Kidney tubule cell (primary cell): ENCODE measurements at places on chromosomes 13 and 19.

DNA sequence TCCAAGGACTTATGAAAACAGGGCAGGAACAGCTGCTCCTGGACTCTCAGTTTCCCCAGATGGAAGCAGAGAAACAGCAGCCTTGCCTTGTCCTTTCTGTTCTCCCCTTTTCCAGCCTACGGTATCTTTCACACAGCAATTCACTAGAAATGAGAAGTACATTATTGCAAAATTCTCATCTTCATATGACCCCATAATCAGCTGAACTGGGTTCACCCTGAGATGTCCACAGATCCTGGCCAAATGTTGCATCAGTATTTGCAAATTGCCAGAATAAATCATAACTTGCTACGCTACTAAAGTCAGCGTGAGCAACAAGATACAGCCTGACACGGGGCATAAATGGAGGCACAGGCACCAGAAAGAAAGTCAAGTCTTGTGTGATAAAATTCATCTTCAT lies 16.1 kb downstream of the VSTM1 start:
- no peak for DNase-seq

- DNase-seq, result peak; percentile 100
Observed at GRCh38 chr13:79936368-79937136, 404.4 kb downstream of the SPRY2 start.

- peak; percentile 12 for DNase-seq
Observed at GRCh38 chr13:108572782-108573211, 56.6 kb upstream of the MYO16 start.

GRCh38 chr13:85738696-85739320 lies 60.4 kb downstream of the SLITRK6 start:
- DNase-seq, result no peak

DNA sequence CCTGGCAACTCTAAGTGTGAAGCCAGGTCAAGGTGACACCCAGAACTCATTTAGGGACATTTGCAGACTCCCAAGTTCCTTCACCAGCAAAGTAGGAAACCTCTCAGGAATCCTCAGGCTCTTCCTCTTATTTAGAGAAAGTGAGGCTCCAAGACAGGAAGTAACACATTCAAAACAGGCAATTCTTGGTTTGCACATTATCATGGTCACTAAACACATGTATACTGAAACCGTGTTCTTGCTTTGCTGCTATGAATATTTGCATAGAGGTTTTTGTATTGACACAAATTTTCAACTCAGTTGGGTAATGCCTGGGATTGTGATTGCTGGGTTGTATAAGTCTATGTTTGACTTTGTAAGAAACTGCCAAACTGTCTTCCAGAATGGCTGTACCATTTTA lies 13.2 kb upstream of the URI1 start:
- no peak for DNase-seq

GRCh38 chr13:32530841-32531253 lies 7.7 kb downstream of the N4BP2L2 start:
- DNase-seq, result peak; percentile 41

GRCh38 chr13:76759877-76760276 lies 126.3 kb downstream of the KCTD12 start:
- peak; percentile 2 for DNase-seq

GRCh38 chr13:94550062-94550738 lies 45.8 kb downstream of the TGDS start:
- peak; percentile 81 for DNase-seq

- DNase-seq, result no peak
Observed at GRCh38 chr13:33008946-33009722, 7.1 kb upstream of the KL start.

GRCh38 chr13:67303661-67304333 lies 73.7 kb upstream of the PCDH9 start:
- peak; percentile 22 for DNase-seq

- peak; percentile 69 for DNase-seq
Observed at GRCh38 chr19:4139614-4140236, 13.7 kb upstream of the CREB3L3 start.

- DNase-seq, result peak; percentile 13
Observed at GRCh38 chr13:72508392-72508791, 219.0 kb downstream of the MZT1 start.

GRCh38 chr13:29452773-29453616 lies 142.5 kb downstream of the SLC7A1 start:
- DNase-seq, result no peak

GRCh38 chr13:112783978-112784371 lies 94.1 kb downstream of the ATP11A start:
- DNase-seq, result no peak

- DNase-seq, result peak; percentile 8
Observed at GRCh38 chr13:100280681-100281080, 191.8 kb downstream of the PCCA start.

DNA sequence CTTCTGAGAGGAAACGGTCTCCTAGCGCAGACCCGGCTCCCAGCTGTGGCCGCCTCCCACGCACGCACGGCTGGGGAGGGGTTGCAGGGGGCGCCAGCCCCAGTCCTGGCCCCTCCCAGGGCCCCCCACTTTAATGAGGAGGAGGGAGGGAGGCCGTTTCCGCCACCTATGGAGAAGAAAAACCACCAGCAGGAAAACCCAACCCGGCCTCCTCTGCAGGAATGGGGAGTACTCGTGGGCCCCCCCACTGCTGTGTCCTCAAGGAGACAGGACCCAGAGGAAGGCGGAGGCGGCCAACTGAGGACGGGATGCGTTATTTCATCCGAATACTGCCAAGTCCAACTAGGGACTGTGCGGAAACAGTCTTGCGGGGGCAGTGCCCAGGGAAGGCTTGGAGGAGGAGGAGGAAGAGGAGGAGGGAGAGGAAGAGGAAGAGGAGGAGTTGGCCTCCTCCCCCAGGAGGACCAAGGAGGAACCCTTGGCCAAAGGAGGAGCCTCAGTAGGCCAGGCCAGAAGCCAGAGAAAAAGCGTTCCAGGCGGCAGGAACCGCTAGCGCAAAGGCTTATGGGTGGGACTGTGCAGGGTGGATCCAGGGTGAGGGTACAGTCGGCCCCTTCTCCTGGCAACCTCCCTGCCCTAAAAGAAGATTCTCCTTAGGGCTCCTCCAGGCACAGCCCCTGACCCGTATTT lies 3.9 kb upstream of the SSBP4 start:
- no peak for DNase-seq

GRCh38 chr19:7521551-7522071 lies 813 bp upstream of the MCOLN1 start:
- no peak for DNase-seq

DNA sequence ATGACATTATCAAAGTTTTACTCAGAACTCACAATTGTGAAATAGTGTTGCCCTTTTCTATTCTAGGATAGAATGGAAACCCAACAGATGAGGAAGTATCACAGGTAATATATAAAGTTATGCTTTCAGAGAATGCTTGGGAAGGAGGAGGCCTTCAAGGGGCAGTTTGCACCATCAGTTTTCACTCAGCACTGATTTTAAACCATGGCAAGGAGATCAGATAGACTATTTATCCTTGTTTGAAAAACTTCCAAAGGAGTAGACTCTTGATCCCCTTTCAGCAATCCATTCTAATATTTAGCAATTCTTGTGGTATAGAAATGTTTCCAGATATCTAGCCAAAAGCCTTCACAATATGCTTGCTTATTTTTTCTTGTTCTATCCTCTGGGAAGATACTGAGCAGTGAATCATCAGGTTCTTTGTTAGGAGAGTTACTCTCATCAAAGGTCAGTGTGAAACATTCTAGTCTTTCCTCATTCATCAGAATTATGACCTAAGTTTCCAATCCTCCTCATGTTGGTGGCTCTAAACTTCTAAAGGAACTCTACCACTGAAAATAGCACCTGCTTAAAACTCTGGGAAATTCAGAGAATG lies 3.8 kb downstream of the GPC6 start:
- peak; percentile 74 for DNase-seq

DNA sequence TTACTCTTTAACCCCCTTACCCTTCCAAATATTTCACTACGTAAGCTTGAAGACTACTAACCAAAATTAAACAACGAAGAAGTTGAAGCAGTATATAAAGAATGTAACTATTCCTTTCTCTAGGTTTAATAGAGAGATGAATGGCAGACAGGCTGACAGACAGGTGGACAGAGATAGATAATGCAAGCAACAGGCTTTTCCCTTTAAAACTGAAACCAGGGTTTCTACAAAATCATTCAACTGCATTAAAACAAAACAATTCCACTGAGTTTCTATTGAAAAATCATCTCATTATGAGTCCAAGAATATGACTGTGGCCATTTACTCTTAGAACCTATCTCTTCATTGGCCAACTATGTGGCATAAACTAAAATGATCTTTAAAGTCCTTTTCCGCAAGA lies 15.2 kb downstream of the LNX2 start:
- no peak for DNase-seq

DNA sequence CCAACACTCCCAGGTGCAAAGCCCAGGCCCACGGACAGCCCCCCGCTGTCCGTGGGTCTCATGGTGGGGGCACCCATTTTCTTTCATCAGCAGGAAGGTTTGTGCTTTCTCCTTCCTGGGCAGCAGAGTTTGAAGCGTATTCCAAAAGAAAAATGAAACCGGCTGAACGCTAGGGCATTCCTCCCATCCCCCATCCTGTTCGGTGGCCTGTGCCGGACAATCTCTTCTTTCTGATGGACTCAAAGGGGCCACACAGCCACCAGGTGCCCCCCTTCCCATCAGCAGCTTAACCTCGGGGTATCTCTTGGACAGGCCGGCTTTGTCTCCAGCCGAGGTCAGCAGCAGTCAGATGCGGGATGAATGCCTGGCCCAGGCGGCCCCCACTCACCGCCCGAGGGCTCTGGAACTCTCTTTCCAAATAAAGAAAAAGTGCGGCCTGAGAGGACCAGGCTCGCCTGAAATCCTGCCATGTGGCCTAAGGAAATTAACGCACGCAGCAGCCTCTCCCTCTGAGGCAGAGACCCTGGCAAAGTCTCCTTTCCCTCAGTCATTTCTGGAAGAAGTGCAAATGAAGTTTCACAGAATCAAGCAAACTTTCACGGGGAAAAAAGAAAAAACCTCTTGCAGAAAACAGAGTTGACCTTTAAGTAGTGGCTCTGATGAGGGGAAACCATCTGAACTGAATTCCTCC lies 67.8 kb downstream of the RASA3 start:
- peak; percentile 38 for DNase-seq

DNA sequence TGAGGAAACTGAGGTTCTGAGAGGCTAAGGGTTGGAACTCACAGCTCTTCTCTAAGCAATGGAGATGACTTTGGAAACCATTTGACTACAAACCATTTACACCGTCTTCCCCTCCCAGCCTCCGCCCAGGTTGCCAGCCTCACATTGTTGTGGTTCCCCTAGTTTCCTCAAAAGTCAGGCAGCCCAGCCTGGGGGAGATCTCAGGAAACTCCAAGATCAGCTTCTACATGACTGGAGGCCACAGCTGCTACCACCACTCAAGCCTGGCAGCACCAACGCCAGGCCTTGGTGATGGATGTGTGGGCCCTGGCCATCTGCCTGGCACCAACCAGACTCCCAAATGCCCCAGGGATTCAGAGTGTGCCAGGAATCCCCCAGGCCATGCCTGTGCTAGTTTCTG lies 207.9 kb downstream of the TSHZ3 start:
- peak; percentile 10 for DNase-seq

- peak; percentile 60 for DNase-seq
Observed at GRCh38 chr13:47117268-47117667, 220.4 kb upstream of the HTR2A start.

DNA sequence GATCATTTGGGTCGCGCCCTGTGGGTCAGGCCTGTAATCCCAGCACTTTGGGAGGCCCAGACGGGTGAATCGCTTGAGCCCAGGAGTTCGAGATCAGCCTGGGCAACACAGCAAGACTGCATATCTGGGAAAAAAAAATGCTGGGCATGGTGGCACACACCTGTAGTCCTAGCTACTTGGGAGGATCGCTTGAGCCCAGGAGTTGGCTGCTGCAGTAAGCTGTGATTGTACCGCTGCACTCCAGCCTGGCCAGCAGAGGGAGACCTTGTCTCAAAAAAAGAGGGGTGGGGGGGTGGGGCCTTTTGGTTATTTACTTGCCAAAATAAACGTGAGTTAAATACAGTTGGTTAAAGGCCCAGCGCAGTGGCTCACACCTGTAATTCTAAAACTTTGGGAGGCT lies 9.8 kb upstream of the ZNF544 start:
- peak; percentile 11 for DNase-seq

DNA sequence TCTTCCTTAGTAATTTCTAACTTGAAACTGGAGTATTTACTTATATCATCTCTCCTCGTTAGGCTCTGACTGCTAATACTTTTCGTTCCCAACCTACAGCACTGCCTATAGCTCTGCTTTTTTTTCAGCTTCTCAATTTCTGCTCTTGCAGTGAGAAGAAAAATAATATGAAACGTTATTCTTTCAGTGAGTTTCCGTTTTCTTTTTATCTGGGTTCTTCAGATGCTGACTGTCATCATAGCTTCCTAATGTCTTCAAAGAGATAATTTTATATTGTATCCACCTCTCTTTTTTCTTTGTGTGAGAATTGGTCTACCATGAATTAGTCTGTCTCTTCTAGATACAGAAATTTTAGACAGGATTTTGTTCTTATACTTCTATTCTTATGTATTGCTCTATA lies 454.9 kb downstream of the LMO7 start:
- DNase-seq, result no peak

- no peak for DNase-seq
Observed at GRCh38 chr13:71877256-71877653, 10.3 kb upstream of the DACH1 start.

DNA sequence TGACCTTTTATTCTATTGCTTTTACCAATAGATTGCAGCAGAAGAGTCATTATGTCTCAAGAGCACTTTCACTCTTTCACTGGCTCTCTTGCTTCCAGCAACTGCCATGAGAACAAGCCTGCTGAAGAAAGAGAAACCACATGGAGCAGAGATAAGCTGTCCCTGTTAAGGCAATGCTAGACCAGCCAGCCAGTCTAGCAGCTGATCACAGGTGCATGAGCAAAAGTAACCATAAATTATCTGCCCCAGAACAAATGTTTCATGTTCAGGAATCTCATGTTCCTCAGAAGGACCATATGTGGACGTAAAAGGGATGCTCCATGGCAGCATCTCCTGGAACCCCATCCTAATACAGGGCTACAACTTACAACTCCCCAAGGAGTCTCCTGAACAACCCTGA lies 20.4 kb upstream of the DCLK1 start:
- DNase-seq, result no peak

GRCh38 chr19:43774103-43774939 lies 6.5 kb downstream of the KCNN4 start:
- DNase-seq, result peak; percentile 69

DNA sequence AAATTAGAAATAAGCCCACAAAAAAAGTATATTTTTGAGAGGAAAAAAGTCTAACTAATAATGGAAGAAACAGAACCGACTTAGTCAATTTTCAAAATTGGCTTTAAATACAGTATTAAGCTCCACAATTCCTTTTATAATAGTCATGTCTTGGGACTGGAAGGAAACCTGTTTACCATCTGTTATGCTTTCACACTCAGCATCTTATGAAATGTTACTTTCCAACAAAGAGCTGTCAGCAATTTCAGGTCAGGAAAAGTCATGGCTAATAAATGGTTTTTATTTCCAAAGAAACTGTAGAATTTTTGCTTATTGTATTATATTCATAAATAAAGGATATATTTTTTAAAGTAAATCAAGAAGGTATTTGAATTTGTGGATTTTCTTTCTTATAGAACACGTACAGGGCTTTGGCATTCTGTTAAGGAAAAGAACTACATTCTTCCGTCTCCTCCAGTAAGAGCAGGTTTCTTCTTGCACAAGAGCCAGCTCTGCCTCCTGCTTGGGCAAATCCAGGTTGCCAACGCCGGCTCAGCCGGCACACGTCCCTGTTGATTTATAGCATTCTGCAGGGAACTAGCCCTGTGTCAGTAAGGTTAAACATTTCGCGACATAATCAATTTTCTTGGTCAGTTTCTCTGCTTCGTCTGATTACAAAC lies 52.9 kb upstream of the GPR12 start:
- DNase-seq, result no peak

GRCh38 chr13:113400621-113401451 lies 36.9 kb upstream of the GRTP1 start:
- no peak for DNase-seq
